Activated CD4-positive, alpha-beta memory T cell treated with anti-CD3 and anti-CD28 coated beads, Interleukin-2, amount 10 ng/mL, durations not matched to agents 7 days and 5 days (primary cell): ENCODE measurements at places on chromosomes 7 and 10.

DNA sequence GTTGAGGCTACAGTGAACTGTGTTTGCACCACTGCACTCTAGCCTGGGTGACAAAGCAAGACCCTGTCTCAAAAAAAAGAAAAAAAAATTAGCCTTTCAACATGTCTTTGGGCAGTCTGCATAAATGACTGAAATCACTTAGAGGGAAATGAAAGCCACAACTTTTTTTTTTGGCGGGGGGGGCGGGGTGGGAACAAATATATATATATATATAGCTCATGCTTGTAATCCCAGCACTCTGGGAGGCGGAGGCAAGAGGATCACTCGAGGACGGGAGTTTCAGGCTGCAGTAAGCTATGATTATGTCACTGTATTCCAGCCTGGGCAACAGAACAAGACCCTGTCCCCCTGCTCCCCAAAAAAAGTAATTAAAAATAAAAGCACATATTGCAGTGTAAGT, 23.4 kb upstream of the MICU1 start:
- DNase-seq: no peak

DNA sequence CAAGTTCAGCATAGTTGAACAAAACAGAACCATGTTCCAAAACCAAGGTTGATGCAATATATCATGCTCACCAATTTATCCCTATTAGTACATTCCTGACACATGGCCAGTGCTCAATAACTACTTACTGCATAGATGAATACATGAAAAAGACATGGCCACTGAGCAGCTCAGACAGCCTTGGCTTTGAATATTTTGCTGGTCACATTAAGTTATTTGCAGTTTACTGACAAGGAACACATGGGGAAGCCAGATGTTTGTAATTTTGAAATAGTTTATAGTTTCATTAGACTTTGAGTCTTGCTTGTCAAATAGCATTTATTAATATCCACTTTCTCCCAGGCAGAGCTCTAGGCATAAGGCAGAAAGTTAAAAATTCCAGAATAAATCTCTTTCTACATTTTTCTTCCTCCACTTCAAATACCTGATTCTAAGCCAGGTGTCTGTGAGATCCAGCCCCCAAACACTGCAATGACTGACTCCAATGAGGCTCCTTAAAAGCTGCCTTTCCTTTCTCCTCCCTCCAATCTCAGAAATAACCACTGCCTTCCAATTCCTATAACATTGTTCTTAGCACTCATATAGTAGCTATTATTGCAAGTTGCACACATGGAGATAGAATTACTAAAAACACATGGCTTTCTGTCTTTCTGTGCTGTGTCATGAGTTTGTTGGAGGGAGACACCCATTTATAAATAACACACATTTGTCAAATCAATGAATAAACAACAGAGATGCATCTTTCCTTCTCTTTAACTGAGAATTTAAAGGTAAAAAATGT, 91.3 kb downstream of the PCGF5 start:
- no peak for DNase-seq

- no peak for DNase-seq
Observed at GRCh38 chr7:130942211-130942964, 208.4 kb upstream of the KLF14 start.

DNA sequence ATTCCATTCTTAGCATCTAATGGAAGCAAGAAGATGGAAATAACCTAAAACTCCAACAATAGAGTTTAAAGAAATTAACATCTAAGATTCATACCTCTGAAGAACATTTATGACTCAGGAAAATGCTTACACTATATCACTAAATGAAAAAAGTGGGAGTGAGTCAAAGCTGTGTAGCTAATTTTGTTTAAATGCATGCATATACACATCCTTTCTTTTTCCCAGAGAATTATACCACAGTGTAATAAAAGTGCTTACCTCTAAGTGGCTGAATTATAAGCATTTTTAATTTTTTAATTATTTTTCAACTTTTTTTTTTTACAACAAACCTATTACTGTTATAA, 44.3 kb downstream of the CCDC71L start:
- no peak for DNase-seq

DNA sequence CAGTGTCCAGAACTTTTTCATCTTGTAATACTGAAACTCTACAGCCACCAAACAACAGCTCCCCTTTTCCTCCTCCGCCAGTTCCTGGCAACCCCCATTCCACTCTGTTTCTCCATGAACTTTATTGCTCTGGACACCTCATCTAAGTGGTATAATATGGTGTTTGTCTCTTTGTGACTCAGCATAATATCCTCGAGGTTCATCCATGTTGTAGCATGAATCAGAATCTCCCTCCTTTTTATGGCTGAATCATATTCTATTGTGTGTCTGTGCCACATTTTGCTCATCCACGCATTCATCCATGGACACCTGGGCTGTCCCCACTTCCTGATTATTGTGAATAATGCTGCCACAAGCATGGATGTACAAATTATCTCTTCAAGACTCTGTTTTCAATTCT, 124.4 kb upstream of the FGFR2 start:
- DNase-seq: no peak

DNA sequence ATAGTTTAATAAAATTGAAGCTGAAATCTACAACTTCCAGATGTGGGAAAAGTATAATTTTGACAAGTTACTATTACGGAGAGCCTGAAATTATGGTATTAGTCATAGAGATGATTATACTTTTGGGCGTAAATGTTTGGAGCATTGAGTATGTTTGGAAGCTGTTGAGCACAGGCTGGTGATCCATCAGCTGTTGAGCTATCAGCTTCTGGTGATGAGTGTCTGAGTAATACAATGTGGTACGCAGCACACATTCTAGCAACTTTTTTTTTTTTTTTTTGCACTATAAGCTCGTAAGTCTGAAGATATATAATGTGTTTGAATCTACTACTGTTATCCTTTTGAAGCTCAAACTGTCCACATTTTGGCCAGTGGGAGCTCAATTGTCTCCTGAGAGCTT, 123.4 kb downstream of the ATE1 start:
- no peak for DNase-seq

- DNase-seq: no peak
Observed at GRCh38 chr7:20352573-20353306, 22.0 kb downstream of the ITGB8 start.

GRCh38 chr7:50729962-50730361, 52.7 kb downstream of the GRB10 start:
- no peak for DNase-seq

GRCh38 chr7:107777702-107778101, 25.3 kb downstream of the SLC26A3 start:
- no peak for DNase-seq

DNA sequence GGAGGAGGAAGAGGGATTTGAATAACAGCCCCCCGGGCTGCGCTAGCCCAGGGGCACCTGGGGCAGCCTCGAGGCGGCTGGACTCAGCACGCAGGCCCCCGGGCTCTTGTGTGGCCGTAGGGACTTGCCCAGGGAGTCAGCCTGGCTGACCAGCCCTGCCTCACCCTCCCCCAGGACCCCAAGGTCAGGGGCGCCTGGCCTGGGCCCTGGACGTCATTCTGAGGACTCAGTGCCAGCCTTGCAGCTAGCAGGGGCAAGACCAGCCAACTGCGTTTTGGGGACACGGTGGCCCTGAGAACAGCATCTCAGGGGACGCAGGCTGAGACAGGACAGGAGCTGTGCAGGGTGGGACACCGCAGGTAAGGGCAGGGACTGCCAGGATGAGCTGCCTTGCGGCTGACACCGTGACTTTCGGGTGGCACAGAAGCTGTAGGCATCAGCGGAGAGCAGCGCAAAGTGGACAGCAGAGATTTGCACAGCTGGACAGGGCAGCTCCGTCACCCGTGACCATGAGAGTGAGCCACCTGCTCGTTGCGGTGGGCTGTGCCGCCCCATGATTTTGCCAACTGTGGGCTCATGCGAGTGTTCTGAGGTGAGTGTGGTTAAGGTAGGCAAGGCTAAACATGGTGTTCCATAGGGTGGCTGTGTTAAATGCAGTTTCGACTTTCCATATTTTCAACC, 48.1 kb upstream of the UBE3C start:
- peak; percentile 6 for DNase-seq

- no peak for DNase-seq
Observed at GRCh38 chr7:83109352-83109751, 53.3 kb downstream of the PCLO start.

DNA sequence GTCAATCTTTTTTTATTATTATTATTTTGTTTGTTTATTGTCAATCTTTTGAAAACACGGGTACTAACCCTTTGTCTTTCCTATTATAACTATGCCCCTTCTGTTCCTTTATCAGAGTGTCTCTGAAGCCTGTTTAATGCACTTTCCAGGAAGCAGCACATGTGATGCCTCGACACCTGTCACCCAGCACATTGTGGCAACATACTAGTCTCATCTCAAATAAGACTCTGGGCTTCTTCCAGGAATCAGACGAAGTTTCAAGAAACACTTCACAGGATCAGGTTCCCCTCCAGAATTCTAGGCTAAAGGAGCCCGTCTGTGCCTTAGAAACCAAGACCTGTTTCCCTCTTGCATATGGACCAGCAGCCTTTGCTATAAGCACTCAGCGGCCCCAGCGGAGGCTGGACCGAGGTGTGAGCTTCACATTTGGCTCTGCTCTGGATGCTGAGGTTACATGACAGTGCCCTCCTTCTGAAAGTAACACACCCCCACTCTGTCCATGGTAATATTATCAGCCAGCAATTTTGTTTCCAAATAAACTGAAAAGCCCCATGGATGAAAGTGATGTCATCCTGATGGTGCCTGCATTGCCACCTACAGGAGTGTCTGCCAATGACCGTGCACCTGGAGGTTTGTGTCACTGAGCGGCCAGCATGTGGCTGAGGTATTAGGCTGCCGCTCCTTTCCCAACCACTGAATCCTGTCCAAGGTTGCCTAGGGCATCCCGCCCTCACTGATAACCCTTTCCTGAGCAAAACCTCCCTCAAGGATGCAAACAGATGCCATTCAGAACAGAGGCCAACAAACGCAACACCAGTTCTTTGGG, 38.1 kb downstream of the MKI67 start:
- no peak for DNase-seq

- no peak for DNase-seq
Observed at GRCh38 chr7:6430271-6430940, 17.3 kb downstream of the DAGLB start.

DNA sequence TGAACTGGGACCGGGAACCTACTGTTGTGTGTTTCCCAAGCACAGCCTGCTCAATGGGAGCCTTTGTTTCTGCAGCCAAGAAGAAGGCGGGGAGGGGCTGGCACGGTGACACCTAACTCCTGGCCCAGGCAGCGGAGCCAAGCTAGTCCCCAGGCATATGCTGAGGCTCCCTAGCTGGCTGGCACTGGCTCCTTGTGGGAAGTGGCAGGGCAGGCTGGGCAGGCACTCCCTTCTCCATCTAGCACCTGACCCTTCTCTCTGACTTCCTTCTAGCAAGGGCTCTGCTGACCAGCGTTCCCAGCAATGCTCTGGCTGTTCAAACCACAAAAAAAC, 325.0 kb downstream of the PLXNA4 start:
- no peak for DNase-seq

DNA sequence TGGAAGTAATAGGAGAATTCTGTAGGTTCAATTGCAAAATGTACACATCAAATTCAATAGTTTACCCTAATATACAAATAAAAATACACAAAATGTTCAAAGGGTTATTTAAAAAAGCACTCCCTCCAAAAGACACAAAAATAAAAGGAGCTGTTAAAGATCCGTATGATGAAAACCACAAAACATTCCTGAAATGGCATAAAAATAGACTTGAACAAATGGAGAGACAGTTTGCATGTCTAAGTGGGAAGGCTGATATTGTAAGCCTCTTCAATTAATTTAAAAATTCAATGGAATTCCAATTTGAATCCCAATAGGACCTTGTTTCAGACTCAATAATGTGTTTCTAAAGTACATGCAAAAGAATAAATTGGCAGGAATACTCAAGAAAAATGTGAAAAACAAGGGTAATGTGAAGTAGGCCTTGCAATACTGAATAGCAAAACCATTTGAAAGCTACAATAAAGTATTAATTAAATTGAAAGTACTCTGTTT, 38.0 kb upstream of the INSYN2A start:
- no peak for DNase-seq

- no peak for DNase-seq
Observed at GRCh38 chr10:393106-393745, 258.0 kb downstream of the ZMYND11 start.

DNA sequence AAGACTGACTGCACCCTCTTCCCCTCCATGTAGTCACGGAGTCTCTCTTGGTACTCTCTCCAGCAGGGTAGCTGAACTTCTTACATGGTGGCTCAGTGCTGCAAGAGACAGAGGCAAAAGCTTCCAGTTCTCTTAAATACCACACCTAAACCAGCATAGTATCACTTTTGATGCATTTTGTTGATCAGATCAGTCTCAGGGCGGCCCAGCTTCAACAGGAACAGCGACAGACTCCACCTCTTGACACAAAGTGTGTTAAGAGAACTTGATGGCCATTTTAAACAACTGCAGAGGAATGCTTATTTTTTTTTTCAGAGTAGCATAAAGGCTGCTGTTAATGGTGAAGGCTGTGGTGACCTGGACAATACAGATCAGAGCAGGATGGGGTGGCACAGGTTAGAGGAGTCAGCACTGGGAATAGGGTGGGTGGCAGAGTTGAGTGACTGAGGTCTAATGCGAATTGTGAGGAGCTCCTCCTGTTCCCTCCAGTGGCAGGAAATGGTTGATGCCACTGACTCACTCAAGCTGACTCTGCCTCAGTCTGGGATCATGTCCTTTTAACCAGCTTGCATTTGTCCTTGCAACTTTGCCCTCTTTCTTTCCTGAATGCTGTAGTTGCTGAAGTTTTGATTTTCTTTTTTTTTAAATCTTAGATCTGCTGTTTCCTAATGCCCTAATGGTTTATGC, 17.3 kb downstream of the MGAM start:
- DNase-seq: no peak

- peak; percentile 76 for DNase-seq
Observed at GRCh38 chr10:93379731-93380575, 102.2 kb downstream of the MYOF start.

- DNase-seq: no peak
Observed at GRCh38 chr10:120691625-120692024, 159.5 kb upstream of the WDR11 start.

GRCh38 chr7:33444511-33444910, 315.1 kb downstream of the BBS9 start:
- DNase-seq: no peak

DNA sequence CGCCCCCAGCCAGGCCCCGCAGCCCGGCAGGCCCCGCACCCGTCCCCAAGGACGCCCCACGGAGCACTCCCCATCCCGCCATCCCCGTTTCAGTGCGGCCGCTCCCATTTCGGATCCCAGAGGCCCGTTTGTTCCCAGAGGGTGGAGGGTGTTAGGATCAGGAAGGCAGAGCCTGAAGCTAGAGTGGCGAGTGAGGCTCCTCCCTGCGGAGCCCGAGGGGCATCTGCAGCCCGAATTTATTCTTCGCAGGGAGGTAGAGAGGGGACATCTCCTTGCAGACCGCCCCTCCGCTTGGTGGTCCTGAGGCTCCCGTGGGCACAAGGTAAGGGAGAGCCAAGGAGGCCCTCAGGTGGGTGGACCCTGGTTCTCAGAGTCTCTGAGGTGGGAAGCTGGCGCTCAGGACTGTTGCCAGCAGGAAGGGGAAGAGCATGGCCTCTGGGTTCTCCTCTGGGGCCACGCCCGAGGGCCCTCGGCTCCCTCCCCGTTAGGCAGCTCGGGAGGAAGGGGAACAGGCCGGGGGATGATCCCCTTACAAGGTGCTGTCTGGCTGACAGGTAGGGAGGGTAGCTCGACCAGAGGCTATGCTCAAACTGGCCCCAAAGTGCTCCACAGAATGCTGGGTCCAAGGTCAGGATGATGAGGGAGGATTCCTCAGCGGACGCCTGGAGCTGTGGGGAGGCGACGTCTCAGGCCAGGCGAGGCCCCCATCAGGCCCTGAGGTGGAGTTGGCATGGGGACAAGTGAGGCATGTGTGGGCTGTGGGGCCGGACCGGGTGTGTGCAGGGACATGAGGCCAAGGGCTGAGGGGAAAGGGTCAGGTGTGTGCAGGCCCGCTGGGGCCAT, 17.4 kb downstream of the POLL start:
- no peak for DNase-seq
